ENCODE measurements at places on chromosomes 1 and 21. TPM values are rescaled to one million over a fixed set of nuclear protein-coding genes. Genes with fewer than 3 reads are reported as not detected.

GRCh38 chr1:29011775-29012174 is 97.4 kb downstream of the EPB41 start:
- H3K27ac ChIP-seq: no peak overlapping the region
- peaks cover 9% of the 10 kb centered on the region for H3K36me3 ChIP-seq
- DNase-seq: no peak

Gene KCNJ9
- 0.05 TPM for total RNA-seq

- peaks cover 8% of the 10 kb centered on the region for H3K4me1 ChIP-seq
- peaks cover 5% of the 10 kb centered on the region for H3K36me3 ChIP-seq
- peaks cover 2% of the 10 kb centered on the region for H3K27me3 ChIP-seq
- H3K4me3 ChIP-seq: no peak overlapping the region
Measured at GRCh38 chr21:36210779-36211659, 54.4 kb downstream of the DOP1B start.

Gene CFAP45
- total RNA-seq: 1.0 TPM

DNA sequence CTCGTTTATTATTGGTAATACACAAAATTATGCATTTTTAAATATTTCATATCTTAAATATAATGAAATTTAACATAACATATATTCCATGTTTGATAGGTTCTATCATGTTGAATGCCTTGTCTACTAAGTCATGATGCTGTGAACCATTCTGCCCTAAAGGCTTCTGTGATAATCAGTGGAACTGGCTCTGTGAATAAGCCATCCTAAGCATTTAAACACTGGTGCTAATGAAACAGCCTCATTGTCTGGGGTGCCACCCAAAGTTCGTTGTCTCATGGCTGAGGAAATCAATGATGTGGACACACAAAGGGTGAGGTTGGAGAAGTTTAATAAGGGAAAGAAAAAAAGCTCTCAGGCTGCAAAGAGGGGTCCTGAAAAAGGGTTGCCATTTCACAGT is 264.7 kb upstream of the ZRANB2 start:
- no peak overlapping the region for H3K4me3 ChIP-seq
- H3K27ac ChIP-seq: no peak overlapping the region
- no peaks in the 10 kb centered on the region for H3K27me3 ChIP-seq
- H3K4me1 ChIP-seq: no peaks in the 10 kb centered on the region
- H3K36me3 ChIP-seq: peaks cover 12% of the 10 kb centered on the region

- H3K4me1 ChIP-seq: no peaks in the 10 kb centered on the region
- no peak overlapping the region for H3K27ac ChIP-seq
- no peak overlapping the region for H3K4me3 ChIP-seq
- no peak for DNase-seq
Measured at GRCh38 chr1:235470741-235471439, 33.4 kb downstream of the B3GALNT2 start.

DNA sequence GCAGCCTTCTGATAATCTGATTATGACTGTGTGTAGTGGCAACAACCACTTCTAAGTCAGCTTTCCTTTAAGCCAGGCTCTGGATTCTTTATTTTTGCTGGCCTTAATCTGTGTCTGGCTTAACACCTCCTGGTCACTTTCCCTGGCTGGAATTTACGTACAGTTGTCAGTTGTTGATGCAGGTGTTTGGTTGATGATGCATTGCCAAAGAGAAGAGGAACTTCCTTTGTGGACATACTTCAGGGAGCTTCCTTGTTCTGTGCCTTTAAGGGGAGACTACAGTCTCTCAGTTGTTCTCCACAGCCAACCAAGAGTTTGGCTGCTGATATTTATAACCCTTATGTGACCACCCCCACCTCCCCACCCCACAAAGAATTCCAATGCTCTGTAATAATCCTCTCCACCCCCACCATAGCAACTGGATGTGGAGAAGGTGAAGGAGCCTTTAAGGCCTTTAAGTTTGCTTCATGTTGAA is 96.0 kb upstream of the BMP8A start:
- peak overlapping the region; percentile 88 for H3K27ac ChIP-seq
- peaks cover 7% of the 10 kb centered on the region for H3K27me3 ChIP-seq
- H3K36me3 ChIP-seq: peaks cover 8% of the 10 kb centered on the region

- H3K27me3 ChIP-seq: no peaks in the 10 kb centered on the region
- no peaks in the 10 kb centered on the region for H3K4me1 ChIP-seq
- no peak overlapping the region for H3K4me3 ChIP-seq
- no peak overlapping the region for H3K27ac ChIP-seq
- DNase-seq: no peak
Measured at GRCh38 chr1:198696211-198696610, 57.4 kb downstream of the PTPRC start.

Gene VANGL2
- 79.8 TPM for total RNA-seq

- H3K4me1 ChIP-seq: no peaks in the 10 kb centered on the region
- peaks cover 7% of the 10 kb centered on the region for H3K27me3 ChIP-seq
- DNase-seq: no peak
- no peak overlapping the region for H3K4me3 ChIP-seq
Measured at GRCh38 chr1:35683012-35683411, 35.7 kb downstream of the C1orf216 start.

- no peaks in the 10 kb centered on the region for H3K4me1 ChIP-seq
- peaks cover 8% of the 10 kb centered on the region for H3K27me3 ChIP-seq
- H3K36me3 ChIP-seq: no peaks in the 10 kb centered on the region
- no peak for DNase-seq
- no peak overlapping the region for H3K4me3 ChIP-seq
Measured at GRCh38 chr1:21628798-21629393, 40.3 kb downstream of the RAP1GAP start.

- H3K4me3 ChIP-seq: no peak overlapping the region
- H3K36me3 ChIP-seq: no peaks in the 10 kb centered on the region
- DNase-seq: no peak
- no peaks in the 10 kb centered on the region for H3K27me3 ChIP-seq
- no peak overlapping the region for H3K27ac ChIP-seq
Measured at GRCh38 chr1:216807696-216808095, 84.5 kb upstream of the ESRRG start.

- no peaks in the 10 kb centered on the region for H3K36me3 ChIP-seq
- peaks cover 3% of the 10 kb centered on the region for H3K4me1 ChIP-seq
- DNase-seq: no peak
- no peak overlapping the region for H3K4me3 ChIP-seq
- no peaks in the 10 kb centered on the region for H3K27me3 ChIP-seq
- H3K27ac ChIP-seq: no peak overlapping the region
Measured at GRCh38 chr1:219206350-219206749, 32.7 kb downstream of the LYPLAL1 start.

DNA sequence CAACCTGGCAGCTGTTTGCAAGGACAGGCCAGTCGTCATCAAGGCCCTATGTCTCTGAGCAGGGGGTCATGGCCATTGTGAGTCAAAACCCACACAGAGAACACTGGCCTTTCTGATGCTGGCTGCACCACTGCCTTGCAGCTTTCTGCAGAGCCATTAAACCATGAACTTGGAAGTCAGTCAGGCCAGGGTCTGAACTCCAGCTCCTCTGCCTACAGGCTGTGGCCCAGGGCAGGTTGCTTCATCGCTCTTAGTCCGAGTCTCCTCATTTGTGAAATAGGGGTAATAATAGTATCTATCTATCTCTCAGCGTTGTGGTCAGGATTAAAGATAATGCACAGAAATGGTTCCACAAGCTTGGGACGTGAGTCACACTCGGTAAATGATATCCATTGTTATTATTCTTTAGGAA is 35.8 kb upstream of the HIVEP3 start:
- DNase-seq: no peak
- H3K4me1 ChIP-seq: peaks cover 22% of the 10 kb centered on the region
- no peaks in the 10 kb centered on the region for H3K27me3 ChIP-seq
- H3K27ac ChIP-seq: no peak overlapping the region

Gene SELE
- total RNA-seq: 14.3 TPM

- H3K4me1 ChIP-seq: no peaks in the 10 kb centered on the region
- DNase-seq: no peak
- no peaks in the 10 kb centered on the region for H3K36me3 ChIP-seq
Measured at GRCh38 chr1:159229896-159230295, 25.2 kb downstream of the ACKR1 start.

Gene KIF2C
- total RNA-seq: 12.9 TPM

Gene GJA4
- total RNA-seq: 347 TPM

GRCh38 chr21:37916310-37917051 is at the start of gene KCNJ6:
TSS of gene KCNJ6 (minus strand) at chr21:37916457. CDS start at chr21:37840682, 75,775 bp downstream.
- H3K36me3 ChIP-seq: peaks cover 5% of the 10 kb centered on the region
- H3K4me1 ChIP-seq: peaks cover 12% of the 10 kb centered on the region
- peak; percentile 90 for DNase-seq
- peak within 1 kb of the TSS; percentile 85 for H3K4me3 ChIP-seq
- no peak within 1 kb of the TSS for H3K27ac ChIP-seq
- H3K27me3 ChIP-seq: peaks cover 7% of the 10 kb centered on the region

Gene SYNJ1
- 23.0 TPM for total RNA-seq
